ENCODE measurements at places on chromosomes 2 and 18.

GRCh38 chr2:120463527-120463926 lies 117.6 kb downstream of the INHBB start:
- no peak for DNase-seq

- DNase-seq, result no peak
These were observed 95.0 kb downstream of the TMEM185B start for GRCh38 chr2:120128216-120128615.

DNA sequence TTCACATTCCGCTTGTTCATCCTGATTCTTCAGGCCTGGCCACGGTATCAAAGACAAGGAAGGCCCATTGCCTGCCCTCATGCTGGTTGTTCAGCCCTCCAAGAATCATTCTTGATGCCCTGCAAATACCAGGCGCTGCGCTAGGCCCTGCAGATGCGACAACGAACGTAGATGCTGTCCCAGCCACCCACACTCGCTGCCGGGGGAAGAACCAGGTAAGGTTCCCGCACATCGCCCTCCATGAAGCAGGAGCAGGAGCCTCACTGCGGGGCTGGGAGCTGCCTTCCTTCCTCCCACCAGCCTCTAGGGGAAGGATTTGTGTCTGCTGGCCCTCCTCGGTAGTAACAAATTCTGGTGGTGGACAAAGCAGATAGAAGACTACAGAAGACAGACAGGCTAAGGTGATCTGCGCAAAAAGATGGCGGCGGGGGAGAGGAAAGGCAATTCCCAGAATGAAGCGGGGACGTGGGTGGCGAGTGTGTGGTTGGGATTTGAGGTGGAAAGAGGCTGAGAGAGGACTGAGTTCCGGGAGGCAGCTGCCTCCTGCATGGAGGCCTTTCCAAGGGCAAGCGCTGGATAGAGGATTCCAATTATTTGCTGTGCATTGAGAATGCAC lies 19.8 kb upstream of the GPR55 start:
- no peak for DNase-seq

DNA sequence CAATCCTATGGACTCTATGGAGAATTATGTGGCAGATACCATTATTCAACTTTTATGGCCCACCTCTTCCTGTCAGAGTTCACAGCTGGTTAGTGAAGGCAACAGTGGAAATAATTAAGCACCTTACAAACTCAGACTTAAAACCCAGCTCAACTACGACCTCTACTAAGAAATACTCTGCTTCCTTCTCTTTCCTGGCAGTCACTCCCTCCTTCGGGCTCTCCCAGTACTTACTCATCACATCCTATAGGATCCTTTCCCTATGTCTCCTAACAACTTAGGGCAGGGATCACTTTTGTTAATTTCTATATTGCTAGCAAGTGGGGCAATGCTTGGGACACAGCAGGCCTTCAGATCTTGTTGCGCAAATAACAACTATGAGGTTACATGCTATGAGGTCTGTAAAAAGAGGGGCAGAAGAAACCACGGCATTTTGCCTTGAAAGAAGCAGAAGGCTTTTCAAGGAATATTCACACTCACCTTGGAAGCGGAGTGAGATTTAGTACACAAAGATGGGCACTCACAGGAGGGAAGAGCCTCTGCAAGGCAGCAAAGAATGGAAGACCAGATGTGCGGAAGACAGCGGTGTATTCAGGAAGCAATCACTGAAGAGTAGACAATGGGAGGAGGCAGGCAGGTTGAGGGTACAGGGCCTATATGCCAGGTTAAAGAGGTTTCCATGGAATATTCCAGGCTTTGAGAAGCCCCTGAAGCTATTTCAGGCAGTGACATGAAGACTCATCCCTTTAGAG lies 2.1 kb downstream of the STK39 start:
- DNase-seq, result no peak

DNA sequence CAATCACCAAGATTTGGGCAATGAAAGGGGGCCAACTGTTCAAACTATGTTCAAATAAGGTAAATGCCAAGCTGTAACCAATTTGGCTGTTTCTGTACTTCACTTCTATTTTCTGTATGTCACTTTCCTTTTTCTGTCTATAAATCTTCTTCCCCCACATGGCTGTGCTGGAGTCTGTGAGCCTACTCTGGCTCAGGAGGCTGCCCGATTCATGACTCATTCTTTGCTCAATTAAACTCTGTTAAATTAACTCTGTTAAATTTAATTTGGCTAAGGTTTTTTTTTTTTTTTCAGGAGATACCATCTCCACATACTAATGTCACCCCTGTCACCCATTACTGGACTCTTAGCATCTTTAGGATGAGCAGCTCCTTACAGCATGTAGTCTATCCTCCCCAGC lies 178.8 kb upstream of the TWIST2 start:
- no peak for DNase-seq

DNA sequence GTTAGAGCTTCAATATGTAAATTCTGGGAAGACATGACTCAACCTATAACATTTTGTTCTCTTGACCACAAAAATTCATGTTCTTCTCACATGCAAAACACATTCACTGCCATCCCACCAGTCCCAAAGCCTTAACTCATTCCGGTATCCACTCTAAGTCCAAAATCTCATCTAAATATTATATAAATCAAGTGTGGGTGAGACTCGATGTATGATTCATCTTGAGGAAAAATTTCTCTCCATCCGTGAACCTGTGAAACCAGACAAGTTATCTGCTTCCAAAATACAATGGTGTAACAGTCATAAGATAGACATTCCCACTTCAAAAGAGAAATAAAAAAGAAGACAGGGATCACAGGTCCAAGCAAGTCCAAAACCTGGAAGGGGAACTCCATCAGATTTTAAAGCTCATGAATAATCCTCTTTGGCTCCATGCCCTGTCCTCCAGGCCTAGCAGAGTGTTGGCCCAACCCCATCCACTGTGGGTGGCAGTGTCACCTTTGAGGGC lies 101.3 kb downstream of the RAD51AP2 start:
- peak; percentile 57 for DNase-seq

- DNase-seq, result no peak
These were observed 934 bp downstream of the MYO5B start for GRCh38 chr18:50193796-50194630.

- DNase-seq, result no peak
These were observed 95.3 kb upstream of the B3GNT7 start for GRCh38 chr2:231300020-231300721.

- DNase-seq, result peak; percentile 91
These were observed 119.3 kb upstream of the SIX2 start for GRCh38 chr2:45128580-45128997.

DNA sequence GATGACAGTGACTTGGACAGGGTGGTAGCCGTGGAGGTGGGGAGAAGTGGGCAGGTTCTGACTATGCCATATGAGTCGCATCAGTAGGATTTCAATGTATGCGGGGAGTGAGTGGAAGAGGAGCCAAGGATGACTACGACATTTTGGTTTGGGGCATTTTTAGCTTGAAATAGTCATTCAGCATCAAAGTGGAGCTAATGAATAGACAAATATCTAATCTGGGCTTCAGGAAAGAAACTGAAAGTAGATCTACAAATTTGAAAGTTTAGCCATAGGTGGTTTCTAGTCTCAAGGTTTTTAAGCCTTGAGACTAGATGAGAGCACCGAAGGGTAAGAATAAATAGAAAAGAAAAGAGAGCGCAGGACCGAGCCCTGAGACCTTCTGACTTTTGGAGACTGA lies 58.3 kb downstream of the FEZ2 start:
- DNase-seq, result no peak

GRCh38 chr2:132776287-132776686 lies 106.3 kb upstream of the LYPD1 start:
- no peak for DNase-seq

- DNase-seq, result no peak
These were observed 903 bp downstream of the KCNG3 start for GRCh38 chr2:42492691-42493467.

DNA sequence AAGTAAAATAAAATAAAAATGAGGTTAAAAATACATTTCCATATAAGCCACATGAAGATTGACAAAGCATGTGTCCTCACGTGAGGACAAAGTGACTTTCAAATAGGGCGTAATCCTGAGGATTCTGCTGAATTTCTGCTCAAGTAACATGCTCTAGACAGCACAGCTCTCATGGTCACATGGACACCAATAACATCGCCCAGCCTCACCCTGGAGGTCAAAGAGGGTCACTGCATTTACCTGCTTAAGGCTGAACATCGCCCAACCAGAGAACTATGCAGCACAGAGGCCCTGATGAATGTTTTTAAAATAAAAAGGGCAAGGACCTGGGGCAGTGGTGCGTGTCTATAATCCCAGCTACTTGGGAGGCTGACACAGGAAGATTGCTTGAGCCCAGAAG lies 30.2 kb downstream of the TGFBRAP1 start:
- no peak for DNase-seq

DNA sequence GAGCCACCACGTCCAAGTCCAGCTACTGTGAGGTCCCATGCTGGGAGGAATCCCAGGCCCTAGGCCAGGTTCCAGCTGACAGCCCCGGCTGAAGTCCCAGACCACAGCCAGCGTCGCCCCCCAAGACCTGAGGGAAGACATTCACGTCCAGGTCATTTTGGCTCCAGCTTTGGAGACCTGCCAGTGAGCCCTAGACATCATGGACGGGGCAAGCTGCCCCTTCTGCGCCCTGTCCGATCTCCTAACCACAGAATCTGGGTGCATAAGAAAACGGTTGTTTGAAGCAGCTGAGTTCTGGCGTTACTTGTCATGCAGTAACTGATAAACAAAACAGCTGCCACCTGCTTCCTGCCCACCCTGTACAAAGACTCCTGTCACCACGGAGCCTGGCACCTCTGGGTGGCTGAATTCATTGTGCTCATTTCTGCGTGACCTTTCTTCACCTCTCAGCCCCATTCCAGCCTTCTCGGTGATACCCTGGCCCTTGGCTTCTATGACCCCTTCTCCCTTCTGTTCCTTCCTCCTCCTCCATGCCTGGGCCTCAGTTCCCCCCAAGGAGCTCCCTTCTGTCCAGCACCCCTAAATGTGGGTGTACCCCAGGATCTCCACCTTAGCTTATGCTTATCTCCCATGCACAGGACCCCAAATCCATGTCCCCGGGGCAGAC lies 72.6 kb upstream of the SMAD7 start:
- DNase-seq, result no peak

DNA sequence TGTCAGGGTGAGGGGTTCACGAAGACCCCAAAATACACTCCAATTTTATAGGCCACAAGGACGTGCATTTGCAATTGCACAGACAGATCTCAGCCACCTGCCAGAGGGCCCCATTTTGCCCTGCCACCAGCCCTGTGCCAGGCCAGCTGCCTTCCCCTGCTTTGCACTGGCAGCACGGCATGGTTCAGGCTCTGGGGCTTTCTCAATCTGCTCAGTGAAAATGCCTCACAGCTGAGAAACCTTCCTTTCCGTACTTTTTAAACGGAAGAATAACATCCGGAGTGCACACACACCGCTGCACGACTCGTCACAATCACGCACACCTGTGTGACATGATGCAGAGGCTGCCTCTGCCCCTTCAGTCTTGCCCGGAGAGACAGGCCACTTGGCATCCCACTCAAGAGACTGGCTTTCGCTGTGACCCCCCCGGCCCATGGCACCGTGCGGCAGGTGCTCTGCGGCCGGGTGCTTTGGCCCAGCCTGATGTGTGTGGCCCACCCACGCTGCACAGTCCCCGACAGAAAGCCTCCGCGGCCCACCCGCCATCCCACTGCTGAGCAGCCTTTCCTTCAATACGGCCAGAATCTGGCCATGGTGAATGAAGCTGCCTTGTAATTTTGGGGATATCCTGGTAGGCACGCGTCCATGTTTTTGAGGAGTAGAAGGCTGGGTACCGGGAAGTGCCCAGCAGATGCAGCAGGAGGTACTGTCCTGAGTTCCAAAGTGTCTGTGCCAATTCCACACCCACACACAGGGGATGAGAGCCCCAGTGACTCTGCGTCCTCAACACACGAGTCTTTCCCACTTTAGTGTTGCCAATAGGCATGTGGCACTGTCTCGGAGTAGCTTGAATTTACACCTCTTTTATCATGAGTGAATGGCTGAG lies 88.8 kb downstream of the USP40 start:
- no peak for DNase-seq

DNA sequence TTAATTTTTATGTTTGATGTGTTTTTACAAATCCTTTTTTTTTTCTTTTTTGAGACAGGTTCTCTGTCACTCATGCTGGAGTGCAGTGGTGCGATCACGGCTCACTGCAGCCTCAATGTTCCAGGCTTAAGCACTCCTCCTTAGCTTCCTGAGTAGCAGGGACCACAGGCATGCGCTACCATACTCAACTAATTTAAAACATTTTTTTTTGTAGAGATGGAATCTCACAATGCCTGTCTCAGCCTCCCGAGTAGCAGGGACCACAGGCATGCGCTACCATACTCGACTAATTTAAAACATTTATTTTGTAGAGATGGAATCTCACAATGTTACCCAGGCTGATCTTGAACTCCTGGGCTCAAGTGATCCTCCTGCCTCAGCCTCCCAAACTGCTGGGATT lies 3.2 kb downstream of the NOTO start:
- DNase-seq, result no peak

DNA sequence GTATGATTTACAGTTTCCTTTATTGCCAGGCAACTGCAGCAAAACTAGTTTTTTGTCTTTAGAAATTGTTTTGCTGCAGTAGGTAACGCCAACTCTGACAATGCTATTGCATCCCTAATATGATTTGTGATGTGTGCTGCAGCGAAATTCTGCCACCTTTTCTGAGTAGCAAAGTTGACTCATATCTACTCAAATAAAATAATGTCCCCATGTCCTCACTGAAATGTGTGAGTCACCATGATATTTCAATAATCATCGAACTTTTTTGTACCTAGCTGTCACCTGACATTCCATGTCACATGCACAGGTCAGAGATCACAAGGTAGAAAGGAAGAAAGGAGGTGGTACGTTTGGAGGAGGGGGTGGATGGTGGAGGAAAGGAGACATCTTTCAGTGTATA lies 205.0 kb downstream of the RAD51AP2 start:
- no peak for DNase-seq

DNA sequence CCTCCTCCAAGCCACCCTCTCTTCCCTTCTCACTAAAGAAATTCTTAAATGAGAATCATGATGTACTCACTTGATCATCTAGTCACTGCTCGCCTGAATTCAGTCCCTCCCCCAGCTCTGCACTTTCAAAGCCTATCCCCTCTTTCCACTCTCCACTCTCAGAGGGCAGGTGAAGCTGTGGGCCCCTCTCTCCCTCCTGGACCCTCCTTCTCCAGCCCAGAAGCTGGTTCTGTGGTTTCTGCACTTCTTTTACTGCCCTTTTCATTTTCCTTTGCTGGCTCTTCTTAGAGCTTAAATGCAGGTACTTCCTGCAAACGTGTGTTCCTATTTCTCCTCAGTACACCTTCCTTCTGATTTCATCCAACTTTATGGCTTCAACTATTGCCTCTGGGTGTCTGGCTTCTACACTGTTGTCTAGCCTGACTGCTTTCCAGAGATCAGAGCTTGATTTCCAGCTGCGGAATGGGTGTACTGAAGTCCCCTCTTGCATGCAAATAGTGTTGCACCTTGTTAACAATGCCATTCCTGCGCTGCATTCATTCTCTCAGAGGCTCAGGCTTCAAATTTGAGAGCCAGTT lies 15.3 kb upstream of the TXNDC2 start:
- DNase-seq, result no peak

GRCh38 chr2:180494286-180494685 lies 486.1 kb upstream of the UBE2E3 start:
- DNase-seq, result no peak

- DNase-seq, result no peak
These were observed 44.8 kb downstream of the FTCDNL1 start for GRCh38 chr2:199806179-199806578.
